SJSA1 (cell line): ENCODE measurements at places on chromosomes 12 and 14.
A peak's percentile ranks its signal among the peaks of the same experiment; 100 is the strongest.

DNA sequence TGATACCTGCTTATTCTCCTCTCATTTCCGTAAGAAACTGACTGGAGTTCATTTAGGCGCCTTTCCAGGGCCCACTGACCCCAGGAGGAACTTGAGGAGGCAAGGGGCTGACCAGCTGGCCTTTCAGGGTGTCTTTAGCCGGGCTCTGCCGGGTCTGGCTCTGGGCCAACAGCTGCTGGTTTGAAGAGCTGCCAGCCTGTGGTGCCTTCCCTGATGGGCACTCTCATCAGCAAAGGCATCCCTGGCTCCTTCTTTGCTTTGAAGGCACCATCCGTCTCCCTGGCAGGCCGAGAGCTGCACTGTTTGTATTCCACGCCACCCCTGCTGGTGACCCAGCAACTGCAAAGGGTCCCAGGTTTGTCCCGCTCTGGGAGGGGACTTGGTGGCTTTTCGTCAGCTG, 42.0 kb downstream of the IQSEC3 start:
- no peak for DNase-seq

DNA sequence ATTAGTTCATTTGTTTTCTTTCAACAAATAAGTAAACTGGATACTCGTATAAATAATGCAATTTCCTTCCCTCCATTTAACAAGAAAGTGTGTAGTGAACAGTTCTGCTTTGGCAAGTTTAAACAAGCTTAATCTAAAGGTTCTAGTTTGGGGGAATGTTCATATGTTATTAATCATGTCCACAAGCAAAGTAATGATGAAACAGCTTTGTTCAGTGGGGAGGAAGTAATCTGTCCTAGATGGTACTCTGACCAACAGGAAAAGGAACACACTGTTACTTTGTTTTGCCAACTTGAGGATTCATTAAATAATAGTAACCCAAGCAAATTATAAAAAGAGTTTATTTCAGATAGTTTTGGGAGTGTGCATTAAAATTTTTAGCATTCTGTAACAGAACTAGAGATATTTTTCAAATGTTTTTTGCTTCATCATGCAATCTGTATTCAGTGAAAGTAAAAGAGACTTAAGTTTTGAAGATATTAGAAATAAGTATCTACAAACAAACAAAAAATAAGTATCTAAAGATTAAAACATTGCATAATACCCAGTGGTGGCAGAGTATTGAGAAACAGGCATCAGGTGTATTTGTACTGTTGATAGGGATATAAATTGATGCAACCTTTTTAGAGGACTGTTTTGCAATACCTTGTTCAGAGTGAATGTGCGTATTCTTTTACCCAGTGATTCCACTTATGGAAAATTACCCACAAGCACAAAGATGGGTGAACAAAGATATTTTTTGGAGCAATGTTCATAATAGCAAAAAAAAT, 61.1 kb downstream of the RAB35 start:
- DNase-seq: no peak

GRCh38 chr14:52094546-52095271, 25.9 kb upstream of the NID2 start:
- no peak for DNase-seq

GRCh38 chr12:122547330-122547729, 20.3 kb downstream of the KNTC1 start:
- no peak for DNase-seq

DNA sequence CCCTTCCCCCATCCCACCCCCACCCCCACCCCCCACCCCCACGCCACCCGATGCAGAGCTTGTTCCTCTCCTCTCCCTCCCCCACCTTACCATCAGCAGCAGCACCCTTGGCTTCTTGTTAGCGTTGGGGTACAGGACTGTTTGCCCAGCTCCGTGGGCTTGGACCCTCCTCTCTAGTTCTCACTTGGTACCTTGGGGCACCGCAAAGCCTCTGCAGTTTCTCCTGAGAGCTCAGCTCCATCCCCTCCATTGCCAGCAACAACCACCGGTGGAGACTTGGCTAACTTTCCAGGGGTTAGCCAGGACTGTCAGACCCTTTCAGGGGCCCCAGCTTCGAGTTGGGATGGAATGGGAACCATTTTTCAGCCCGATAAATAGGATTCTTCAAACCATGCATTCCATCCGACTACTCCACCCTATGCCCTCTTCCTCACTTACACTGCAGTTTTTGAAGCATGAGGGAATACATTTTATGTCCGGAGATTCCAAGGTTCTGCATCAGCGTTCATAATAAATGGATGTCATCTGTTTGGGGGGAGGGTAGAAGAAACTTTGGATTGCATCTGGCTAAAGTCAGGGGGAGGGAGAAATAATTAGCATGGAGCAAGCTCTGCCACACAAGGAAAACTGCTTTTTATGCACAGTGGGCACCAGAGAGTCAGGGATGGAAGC, 1.1 kb downstream of the SCN8A start:
- peak; percentile 32 for DNase-seq
